LNCaP clone FGC (cell line): ENCODE measurements at places on chromosomes 16 and 17.

GRCh38 chr17:45579529-45580495 lies 89.3 kb upstream of the PLEKHM1 start:
- DNase-seq, result no peak

GRCh38 chr16:2009791-2010510 lies at the start of gene ZNF598:
Gene ZNF598 (minus strand): TSS chr16:2009821.
- no peak for DNase-seq

GRCh38 chr17:30267625-30268024 lies 24.1 kb downstream of the BLMH start:
- DNase-seq, result no peak

DNA sequence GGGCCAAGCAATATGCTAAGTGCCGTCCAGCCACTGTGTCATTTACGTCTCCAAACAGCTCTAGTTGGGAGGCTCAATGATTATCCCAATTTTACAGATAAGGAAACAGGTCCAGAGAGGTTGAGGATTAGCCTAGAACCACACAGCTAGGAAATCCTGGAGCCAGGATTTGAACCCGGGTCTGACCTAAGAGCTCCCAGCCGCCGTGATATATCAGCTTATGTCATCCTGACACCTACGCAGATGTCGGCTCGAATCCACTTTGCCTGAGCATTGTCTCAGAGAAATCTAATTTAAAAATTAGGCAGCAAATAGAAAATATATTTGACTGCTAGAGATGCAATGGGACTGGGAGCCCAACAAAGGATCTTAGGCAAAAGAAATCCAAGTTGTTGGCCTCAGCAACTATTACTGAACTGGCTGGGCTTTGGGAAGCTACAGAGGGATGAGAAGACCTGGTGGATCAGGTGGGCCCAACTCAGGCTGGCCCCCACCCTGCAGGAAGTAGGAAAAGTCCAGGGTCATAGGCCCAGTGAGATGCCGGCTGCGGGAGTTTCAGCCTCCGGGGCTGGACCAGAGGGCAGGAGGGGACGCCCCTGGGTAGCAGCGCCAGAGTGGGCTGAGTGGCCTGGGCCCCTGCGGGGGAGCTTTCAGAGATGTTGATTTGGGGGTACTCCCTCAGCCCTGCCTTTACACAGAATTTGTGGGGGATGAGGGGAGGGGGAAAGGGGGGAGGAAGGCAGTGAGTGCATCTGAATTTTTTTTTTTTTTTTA lies 35.1 kb upstream of the IL21R start:
- DNase-seq, result no peak

- DNase-seq, result no peak
Observed at GRCh38 chr17:56244268-56244890, 91.1 kb downstream of the ANKFN1 start.

DNA sequence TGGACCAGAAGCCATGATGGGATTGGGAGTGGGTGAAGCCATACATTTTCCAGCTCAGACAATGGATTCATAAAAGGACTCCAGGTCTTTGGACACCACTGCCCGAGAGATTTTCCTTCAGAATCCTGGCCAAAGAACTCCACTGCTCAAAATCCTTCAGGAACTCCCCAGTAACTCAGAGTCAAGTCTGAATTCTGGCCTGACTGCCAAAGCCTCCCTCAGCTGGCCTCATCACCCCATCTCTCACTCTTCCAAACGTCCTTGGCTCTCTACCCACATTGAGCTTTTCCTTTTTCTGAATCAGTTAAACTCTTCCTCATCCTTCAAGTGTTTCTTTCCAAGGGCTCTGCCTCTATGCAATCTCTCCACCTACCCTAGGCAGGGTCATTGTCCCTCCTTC lies 1.2 kb upstream of the SEPTIN1 start:
- DNase-seq, result no peak

DNA sequence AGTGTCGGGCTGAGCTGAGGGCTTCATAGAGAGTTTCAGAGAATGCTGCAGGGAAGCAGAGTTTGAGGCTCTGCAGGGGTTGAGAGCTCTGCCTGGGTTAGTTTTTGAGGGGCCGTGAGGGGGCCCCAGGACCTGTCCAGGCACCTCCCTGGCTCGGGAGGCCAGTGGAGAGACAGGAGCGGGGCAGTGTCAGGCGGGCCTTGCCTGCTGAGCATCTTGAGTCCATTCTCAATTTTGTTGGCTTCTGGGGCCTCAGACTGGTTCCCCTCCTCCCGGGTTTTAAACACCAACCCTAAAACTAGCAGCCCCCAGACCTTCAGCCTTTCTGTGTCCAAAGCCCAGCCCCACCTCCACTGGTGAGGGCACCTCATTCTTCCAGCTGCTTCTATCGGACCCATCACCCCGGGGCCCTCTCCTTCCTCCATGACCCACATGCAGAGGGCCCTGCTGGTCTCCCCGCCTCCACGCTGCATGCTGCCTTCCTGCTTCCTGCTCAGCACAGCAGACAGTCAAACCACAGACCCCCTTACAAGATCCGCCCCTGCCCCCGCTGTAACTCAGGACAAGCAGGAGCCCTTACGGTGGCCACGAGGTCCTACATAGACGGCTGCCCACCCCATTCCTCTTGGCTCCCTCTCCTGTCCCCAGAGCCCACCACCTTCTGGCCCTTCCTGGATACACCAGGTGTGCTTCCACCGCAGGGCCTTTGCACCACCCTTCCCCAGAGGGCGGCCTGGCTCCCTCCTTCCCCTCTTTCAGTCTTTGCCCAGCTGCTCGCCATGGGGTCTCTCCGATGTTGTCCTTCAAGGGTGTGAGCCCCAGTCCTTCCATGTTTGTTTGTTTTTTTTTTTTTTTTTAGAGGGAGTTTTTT lies 3.8 kb downstream of the RNF213 start:
- no peak for DNase-seq

- no peak for DNase-seq
Observed at GRCh38 chr16:14168146-14168545, 97.0 kb downstream of the MRTFB start.

DNA sequence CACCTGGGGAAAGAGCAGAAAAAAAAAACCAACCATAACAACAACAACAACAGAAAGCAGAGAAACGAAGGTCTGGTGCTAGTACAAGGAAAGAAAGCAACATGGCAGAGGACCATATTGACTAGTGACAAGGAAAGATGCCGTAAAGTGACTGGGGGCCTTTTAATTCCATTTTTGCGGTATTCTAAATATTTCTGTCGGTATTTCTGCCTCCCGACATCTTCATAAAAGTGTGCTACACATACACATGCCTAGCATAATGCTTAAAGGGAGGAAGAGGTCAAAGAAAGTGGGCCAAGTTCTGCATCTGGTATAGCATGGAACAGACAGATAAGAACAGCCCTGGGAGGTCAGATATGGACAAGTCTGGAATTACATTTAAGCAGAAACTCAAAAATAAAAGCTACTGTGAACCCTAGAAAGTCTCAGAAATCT lies 19.5 kb upstream of the RNF43 start:
- DNase-seq, result no peak

GRCh38 chr17:31381165-31381668 lies 10.3 kb upstream of the RAB11FIP4 start:
- DNase-seq, result no peak

GRCh38 chr17:80480248-80480647 lies 3.8 kb upstream of the NPTX1 start:
- DNase-seq, result no peak

DNA sequence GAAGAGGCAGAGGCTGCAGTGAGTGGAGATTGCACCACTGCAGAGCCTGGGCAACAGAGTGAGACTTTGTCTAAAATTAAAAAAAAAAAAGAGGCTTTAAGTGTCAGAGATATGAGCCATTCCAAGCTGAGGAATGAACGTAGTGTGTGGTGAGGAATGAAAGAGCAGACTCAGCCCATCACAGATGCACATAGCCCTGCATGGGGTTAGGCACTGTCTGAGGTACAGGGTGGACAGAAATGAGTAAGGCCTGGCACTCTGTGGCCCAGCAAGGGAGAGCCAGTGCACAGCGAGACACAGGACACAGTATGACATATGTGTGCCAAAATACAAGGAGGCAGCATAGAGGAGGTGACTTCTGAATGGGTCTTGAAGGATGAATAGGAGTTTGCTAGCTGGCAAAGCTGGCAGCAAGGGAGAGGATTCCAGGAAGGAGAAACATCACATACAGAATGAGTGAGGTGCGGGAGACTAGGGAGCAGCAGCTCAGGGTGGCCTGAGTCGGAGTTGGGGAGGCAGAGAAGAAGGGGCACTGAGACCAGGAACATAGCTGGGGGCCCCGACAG lies 8.7 kb upstream of the ZNF469 start:
- no peak for DNase-seq

GRCh38 chr16:61763013-61763412 lies 273.2 kb downstream of the CDH8 start:
- DNase-seq, result no peak
